Neural progenitor cell (in vitro differentiated cells): ENCODE measurements at places on chromosomes 11 and 22. TPM values are rescaled to one million over a fixed set of nuclear protein-coding genes. Genes with fewer than 3 reads are reported as not detected.

PAX6 gene
- 190 and 215 TPM in 2 replicates for total RNA-seq

SF3B2 gene
- total RNA-seq = 177 and 198 TPM in 2 replicates

ZP1 gene
- total RNA-seq = not detected in 2 replicates

MUC2 gene
- not detected in 2 replicates for total RNA-seq

SNX32 gene
- total RNA-seq = 1.4 and 3.0 TPM in 2 replicates

APOA1 gene
- total RNA-seq = 0.84 and 2.7 TPM in 2 replicates

TESMIN gene
- total RNA-seq = 7.4 and 8.1 TPM in 2 replicates

CYB5R2 gene
- 24.6 and 37.1 TPM in 2 replicates for total RNA-seq

TRIM49 gene
- not detected in 2 replicates for total RNA-seq

LDHAL6A gene
- total RNA-seq = not detected in 2 replicates

PACSIN2 gene
- 38.1 and 48.7 TPM in 2 replicates for total RNA-seq

GLYATL2 gene
- 2.1 and 2.7 TPM in 2 replicates for total RNA-seq

KRTAP5-2 gene
- total RNA-seq = not detected in 2 replicates

OR56A5 gene
- 0.40 TPM in 1 of 2 replicates, not detected in the other for total RNA-seq

OR4A16 gene
- not detected in 2 replicates for total RNA-seq

DNA sequence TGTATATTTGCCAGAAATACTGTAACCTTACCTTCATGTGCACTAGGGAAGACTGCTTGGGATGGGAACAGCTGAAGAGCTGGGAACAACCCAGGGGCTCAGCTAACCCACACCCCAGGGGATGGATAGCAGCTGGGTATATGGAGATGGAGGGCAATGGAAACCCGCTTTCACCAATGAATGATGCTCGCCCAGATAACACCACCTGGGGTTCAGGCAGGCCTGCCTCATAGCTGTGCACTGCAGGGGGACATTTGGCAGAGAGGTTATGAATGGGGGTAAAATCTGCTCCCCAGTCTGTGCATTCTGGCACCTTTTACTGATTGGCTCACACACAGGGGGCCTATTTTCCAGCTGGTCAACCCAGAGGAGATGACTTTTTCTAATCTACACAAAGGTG lies 170.7 kb downstream of the CHST1 start:
- no peak for DNase-seq

DNA sequence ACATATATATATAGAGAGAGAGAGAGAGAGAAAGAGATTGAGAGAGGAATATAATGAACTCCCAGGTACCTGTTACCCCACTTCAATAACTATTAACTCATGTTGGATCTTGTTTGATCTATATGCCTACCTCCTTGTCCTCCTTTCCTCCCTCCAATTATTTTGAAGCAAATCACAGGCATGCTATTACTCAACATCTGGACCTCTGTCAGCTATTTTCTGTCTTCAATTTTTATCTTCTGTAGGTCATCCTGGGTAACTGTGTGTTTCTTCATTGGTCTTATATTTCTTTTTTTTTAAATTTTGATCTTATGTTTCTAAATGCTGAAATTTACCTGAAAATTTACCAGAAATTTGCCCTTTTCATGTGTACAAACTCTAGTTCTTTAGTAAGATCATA lies 24.8 kb downstream of the UVRAG start:
- DNase-seq = no peak

DNA sequence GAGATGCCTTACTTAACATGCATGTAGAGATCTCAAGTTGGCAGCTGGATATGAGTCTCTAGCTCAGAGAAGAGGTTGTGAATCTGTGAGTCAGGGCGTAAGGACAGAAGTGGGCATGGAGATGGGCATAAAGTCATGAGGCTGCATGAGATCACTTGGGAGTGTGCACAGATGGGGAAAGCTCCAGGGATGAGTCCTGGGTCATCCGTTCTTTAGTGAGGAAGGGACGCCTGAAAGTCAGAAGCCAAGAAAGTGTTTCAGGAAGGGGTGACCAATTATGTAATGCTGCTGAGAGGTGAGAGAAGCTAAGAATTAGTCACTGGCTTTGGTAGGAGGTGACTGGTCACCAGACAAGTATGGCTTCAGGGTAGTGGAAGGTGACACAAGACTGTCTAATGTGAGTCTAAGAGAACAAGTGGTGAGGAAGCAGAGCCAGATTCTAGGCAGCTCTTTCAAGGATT lies 6.7 kb downstream of the ACP2 start:
- DNase-seq = no peak

DNA sequence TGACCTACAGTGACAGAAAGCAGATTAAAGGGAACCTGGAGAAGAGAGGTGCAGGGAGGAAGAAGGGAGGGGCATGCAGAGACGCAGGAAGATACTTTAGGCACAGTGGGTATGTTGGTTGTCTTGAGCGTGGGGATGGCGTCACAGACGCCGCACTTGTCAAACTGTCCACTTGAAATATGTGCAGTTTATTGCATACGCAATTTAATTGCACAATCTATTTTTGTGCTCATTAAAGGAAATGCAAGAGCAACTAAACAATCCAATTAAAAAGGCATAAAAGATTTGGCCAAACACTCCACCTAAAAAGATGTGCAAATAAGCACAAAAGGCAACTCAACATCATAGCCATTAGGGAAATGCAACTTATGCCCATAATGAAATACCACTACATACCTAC lies 16.8 kb downstream of the GNB1L start:
- no peak for DNase-seq

GRCh38 chr11:62195945-62196344 lies 5.9 kb downstream of the SCGB1D1 start:
- peak; percentile 16 for DNase-seq

- no peak for DNase-seq
These were observed 34.3 kb upstream of the MRPL17 start for GRCh38 chr11:6717426-6717825.

GRCh38 chr22:36267058-36267457 lies 14.1 kb downstream of the APOL1 start:
- DNase-seq = no peak

DNA sequence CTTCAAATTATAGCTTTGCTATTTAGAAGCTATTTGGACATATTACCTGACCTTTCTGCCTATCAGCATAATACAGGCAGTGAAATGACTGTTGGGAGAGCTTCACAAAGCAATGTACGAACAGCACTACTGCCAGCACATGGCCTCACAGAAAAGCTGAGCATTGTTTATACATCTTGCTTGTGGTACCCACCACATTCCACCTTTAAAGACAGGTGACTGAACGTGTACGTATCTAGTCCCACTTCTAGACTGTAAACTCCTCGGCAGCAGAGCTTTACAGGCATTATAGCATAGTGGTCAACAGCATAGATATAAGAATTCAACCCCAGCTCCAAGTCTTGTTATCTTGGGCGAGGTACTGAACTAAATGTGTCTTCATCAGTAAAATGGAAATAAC lies 1.6 kb downstream of the JOSD1 start:
- DNase-seq = no peak

DNA sequence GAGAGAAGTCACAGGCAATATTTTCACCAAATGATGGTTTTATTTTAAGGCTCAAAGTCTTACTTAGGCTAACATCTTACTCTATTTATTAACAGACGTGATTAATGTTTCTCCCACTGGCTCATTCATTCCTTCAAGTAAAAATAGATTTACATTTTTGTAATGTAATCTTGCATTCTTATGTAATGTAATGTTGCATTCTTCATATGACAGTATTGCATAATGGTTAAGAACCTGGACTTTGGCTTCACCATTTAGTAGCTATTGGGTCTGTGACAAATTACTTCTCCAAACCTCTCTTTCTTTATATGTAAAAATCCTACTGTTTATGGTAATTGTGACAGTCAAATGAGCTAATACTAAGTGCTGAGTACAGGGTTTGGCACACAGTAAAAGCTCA lies 3.3 kb upstream of the DIXDC1 start:
- no peak for DNase-seq

DNA sequence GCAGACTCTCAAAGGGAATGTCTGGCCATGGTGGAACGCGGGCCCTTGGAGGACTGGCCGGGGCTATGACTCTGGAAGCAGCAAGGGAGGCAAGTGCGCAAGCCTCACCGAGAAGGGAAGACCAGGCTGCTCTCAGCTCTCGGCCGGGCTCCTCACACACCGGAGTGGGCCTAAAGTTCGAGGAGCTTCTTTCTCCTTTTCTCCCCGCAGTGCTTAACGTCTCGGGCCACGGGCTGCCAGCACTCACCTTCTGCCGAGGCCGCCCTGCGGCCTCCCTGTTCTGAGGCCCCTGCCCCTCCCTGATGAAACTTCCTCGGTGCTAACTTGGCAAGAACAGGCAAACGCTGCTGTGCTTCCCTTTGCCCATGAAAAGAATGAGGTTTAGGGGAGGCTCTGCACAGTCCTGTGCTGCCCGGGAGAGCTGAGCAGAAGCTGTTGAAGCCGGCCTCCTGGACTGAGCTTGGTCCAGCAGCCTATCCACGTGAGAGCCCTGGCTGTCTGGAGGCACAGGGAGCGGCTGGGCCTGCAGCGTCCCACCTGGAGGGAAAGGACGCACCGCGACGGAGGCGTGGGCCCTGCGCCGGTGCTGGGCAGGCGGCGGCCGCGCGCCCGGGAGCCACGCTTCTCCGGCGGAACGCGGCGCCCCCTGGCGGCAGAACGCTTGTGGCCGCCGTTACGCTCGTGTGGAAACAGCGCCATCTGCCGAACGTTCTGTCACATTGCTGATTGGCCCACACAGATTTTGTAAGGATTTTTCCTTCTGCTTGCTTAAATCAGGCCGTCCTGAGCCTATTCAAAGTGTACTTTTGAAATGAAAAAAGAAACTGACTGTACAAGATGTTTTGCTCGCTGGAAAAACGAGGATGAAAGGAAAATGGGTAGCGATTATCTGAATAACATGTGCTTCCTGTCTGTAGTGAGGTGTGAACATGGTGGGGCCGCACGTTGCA lies 65.0 kb upstream of the TMEM45B start:
- DNase-seq = peak; percentile 91

DNA sequence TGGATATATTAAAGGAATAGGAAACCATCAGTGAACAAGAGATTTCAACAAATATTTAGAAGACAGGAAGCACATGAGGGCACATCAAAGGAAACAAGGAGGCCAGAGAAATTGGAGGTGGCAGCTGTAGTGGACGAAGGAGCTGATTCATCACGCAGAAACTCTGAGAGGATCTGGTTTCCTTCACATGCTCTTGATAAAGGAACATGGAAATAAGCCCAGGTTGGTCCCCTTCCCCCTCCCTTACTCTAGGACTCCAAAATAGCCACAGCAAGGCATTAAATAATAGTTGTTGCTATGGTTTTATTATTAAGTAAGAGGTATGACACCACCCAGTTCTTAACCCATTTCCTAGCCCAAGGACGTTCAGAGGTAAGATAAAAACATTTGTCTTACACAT lies 11.3 kb downstream of the IZUMO1R start:
- DNase-seq = no peak

- no peak for DNase-seq
These were observed 25.0 kb downstream of the MTMR3 start for GRCh38 chr22:29907753-29908515.

DNA sequence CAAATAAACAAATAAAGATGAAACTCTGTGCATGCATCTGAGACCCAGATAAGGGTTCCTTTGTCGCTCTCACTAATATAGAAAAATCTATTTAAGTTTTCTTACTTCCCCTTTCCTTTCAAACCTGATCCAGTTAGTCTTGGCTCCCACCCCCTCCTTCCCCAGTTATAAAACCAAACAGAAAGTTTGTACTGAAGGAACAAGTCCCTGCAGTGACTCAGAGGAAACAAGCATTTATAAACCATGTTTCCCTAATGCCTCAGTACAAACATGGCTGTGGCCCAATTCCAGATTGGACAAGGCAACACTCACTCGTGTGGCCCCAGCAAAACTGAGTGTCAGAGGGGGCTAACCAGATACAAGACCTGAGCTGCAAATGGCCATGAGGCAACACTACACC lies 65.5 kb upstream of the ARHGAP20 start:
- no peak for DNase-seq

DNA sequence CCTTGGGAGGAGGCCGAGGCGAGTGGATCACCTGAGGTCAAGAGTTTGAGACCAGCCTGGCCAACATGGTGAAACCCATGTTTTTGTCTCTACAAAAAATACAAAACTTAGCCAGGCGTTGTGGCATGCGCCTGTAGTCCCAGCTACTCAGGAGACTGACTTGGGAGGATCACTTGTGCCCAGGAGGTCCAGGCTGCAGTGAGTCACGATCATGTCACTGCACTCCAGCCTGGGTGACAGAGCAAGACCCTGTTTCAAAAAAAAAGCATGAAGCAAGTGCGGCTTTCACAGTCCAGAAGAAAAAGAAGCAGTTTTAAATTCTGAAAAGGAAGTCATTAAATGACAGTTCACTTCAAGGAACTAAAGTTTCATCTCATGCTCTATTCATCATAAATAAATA lies 7.1 kb upstream of the LTO1 start:
- no peak for DNase-seq

DNA sequence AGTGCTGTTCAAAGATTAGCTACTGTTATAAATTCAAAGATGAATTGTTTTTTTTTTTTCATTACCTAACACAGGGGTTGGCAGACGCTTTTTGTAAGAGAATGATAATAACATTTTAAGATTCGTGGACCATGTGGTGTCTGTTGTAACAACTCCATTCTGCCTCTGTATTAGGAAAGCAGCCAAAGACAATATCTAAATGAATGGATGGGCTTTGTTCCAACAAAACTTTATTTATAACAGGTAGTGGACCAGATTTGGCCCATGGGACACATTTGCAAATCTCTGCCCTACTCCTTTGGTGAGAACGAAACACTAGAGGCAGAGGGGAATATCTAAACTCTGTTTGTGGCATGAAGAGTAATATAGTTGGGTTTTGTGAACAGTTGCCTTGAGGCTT lies 83.6 kb upstream of the BLID start:
- no peak for DNase-seq

GRCh38 chr11:128105950-128106349 lies 481.4 kb downstream of the ETS1 start:
- DNase-seq = no peak

DNA sequence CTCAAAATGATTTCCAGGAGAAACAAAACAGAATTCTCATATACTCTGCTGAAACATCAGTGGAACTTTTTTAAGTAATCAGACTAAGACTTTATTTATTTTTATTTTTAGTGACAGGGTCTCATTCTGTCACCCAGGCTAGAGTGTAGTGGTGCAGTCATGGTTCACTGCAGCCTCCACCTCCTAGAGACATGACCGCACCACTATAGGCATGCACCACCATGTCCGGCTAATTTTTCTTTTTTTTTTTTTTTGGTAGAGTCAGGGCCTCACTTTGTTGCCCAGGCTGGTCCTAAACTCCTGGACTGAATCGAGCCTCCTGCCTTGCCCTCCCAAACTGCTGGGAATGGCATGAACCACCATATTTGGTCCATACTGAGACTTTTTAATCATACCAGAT lies 42.9 kb downstream of the PRDM10 start:
- DNase-seq = no peak

GRCh38 chr22:23177197-23177596 lies 3.1 kb upstream of the BCR start:
- no peak for DNase-seq
